NCI-H146 (cell line): ENCODE measurements at places on chromosomes 1 and 21.

GRCh38 chr1:90823686-90824085 lies 106.6 kb upstream of the BARHL2 start:
- no peak for DNase-seq

GRCh38 chr1:78690516-78690915 lies 40.9 kb downstream of the IFI44 start:
- no peak for DNase-seq

GRCh38 chr1:31373897-31374486 lies 1.1 kb upstream of the FABP3 start:
- DNase-seq = no peak

- no peak for DNase-seq
Measured at GRCh38 chr1:161215076-161215475, at the start of gene FCER1G. Gene FCER1G (plus strand): TSS chr1:161215295. CDS start chr1:161215322, 27 bp downstream.

- DNase-seq = no peak
Measured at GRCh38 chr1:25990702-25991395, 7.0 kb downstream of the PAFAH2 start.

- no peak for DNase-seq
Measured at GRCh38 chr1:205204552-205204951, 7.0 kb downstream of the DSTYK start.

GRCh38 chr21:38796424-38796823 lies 9.3 kb upstream of the ETS2 start:
- DNase-seq = peak; percentile 29

DNA sequence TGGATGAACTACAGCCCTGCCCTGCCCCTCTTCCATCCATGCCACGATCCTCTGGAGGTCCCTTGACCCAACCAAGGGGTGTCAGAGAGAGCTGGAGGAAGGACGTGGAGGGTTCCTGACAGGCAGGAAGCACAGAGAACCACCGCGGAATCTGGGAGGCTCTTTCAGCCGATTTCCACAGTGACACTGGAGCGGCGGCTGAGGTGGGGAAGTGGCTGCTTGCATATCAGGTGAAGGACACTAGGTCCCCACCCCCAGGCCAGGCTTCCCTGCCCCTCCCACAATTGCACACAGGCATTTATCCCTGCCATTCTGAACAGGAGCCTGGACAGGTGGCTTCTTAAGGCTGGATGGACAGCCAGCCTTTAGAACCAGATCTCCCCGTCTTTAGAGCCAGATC lies 17.5 kb downstream of the LRRC71 start:
- no peak for DNase-seq

- DNase-seq = no peak
Measured at GRCh38 chr1:92927870-92928269, 33.4 kb downstream of the DIPK1A start.

GRCh38 chr1:2152954-2153353 lies 41.6 kb downstream of the FAAP20 start:
- no peak for DNase-seq

DNA sequence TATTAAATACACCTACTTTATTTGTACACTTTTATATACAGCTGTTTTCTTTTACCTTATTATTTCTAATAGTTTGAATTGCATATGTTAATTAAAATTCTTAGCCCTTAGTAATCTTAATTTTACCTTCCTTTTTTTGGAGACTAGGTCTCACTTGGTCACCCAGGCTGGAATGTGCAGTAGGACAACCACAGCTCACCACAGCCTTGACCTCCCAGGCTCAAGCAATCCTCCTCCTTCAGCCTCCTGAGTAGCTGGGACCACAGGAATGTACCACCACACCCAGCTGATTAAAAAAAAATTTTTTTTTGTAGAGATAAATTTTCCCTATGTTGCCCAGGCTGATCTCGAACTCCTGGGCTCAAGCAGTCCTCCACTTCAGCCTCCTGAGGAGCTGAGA lies 15.0 kb upstream of the SDC3 start:
- DNase-seq = no peak

DNA sequence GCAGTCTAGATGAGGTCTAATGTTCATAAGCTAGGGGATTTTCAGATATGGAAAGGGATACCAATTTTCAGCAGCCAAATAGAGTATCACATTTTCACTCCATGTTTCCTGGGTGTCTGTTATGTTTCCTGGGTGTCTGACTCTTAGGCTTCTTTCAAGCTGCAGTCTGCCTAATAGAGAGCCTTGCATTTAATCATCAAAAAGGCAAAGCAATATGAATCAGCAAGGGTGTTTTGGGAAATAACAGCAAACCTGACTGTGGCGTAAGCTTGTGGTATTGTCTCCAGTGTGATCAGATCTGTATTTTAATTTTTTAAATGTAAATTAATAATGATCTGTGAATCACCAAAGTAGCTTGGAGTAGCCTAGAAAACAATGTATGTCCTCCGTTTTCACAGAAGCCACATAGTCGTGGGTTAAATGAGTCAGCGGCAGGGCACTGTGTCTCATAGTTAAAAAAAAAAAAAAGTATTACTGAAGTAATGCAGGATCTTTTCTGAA lies 10.4 kb downstream of the LGALS8 start:
- no peak for DNase-seq
